Activated T-cell treated with anti-CD3 and anti-CD28 coated beads for 1 hour (primary cell): ENCODE measurements at places on chromosomes 2 and 18.

GRCh38 chr2:219010162-219010756, 17.0 kb upstream of the CRYBA2 start:
- no peak for DNase-seq

GRCh38 chr2:232085826-232086425, 124.4 kb downstream of the DIS3L2 start:
- no peak for DNase-seq

DNA sequence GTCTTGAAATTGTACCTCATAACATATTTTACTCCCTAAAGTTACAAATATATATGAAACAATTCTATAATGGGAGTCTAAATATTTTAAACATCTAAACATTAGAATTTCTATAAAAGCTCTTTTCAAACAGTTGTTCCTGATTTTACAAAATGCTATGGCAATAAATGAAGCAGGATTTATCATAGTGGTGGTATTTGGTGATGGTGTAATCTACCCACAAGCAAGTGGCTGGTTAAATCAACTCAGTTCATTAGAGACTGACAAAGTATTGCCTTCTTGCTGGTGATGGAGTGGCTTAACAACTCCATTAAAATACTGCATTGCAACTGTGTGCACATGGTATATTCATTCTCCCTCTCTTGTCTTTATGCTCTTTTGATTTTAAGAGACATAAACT, 138.9 kb downstream of the PMAIP1 start:
- DNase-seq: no peak

DNA sequence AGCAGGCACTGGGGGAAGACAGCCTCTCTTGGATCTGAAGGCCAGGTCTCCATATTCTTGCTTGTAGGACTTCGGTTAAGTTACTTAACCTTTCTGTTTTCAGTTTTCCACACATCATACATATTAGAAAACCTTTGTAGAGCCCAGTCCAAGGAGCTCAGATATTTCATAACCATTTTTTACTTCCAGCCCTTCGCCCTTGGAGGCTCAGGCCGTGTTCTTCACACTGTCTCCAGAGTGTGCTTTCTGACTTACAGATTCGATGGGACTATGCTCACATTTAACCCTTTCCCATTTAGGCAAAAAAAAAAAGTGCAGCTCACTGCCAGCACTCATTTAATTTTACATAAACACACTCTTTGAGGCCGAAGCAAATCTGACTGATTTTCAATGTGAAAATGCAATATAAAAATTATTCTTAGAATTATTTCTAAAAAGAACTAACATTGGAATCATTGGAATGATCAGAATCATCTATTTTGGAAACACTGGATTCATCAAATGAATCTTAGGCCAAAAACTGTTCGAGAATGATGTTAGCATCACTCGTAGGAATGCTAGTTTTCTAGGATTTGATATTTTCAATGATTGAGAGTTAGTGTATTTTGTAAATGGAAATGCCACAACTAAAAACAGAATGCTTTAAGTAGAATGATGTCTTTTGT, 55.0 kb downstream of the MTHFD2 start:
- no peak for DNase-seq

DNA sequence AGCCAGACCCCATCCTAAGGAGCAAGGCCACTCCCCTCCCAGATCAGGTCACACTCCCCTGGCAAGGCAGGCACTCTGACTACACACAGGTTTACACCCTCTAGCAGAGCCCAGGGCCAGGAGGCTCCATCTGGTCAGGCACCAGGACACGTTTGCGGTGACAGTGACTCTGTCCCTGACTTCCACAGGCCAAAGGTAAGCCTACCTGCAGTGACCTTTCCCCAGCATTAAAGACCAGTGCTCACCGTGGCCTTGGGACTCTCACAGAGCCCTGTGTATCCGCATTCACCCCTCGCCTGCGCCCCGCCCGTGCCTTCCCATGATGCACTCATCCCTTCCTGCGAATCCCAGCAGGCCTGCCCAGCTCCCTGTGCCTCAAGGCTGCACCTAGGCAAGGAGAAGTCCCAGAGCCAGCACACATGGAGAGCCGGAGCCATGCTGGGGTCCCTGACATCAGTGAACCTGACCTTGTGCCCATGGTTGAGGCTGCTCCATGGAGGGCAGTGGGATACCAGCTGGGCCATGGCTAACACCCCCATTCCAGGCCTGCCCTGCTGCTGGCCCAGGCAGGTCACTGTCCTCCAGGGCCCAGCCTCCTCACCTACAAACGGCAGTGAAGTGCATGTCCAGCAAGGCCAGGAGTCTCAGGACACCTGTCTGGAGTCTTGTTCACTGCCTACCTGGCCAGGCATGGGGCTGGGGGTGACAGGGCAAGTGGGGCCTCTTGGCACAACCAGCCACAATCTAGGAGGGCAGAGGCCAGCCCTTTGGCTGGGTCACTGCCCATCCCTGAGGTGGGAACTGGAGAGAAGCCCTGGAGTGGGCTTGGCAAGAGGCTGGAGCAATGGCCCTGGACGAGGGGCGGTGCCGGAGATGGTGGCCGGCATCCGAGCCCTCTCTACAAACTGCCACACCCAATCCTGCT, 3.0 kb downstream of the NEURL3 start:
- DNase-seq: no peak

- DNase-seq: no peak
Measured at GRCh38 chr2:182416191-182416590, 10.6 kb downstream of the PDE1A start.

DNA sequence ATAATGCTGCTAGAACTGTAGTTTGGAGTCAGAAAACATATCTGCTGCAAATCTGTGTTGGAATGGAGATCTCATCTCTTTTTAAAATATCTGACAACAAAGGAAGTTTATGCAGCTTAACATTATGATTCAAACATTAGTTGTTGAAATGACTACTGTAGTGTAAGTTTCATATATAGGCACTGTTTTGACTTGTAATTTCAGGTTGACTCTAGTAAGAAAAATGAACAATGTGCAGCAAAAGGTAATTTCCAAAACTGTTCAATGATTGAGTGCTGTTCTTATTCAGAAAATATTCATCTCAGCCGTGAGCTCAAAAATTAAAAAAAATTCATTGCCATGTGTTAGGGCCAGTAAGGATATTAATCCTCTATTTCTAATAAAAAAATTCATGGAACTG, 48.5 kb downstream of the CCDC138 start:
- no peak for DNase-seq

DNA sequence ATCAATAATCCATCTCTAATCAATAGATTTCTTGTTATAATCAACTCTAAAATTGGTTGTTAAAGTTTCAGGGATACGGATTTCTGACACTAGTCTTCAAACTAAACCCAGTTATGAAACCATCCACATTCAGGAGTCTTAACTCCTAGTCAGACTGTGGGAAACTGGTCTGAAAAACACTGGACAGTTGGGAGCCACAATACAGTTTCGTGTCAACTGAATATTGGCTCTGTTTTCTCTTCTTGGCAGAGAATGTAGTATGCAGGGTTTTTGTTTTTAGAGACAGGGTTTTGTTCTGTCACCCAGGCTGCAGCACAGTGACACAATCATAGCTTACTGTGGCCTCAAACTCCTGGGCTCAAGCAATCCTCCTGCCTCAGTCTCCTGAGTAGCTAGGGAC, 123.1 kb downstream of the RTTN start:
- no peak for DNase-seq

GRCh38 chr2:34552337-34552736, 953.2 kb upstream of the FAM98A start:
- no peak for DNase-seq

DNA sequence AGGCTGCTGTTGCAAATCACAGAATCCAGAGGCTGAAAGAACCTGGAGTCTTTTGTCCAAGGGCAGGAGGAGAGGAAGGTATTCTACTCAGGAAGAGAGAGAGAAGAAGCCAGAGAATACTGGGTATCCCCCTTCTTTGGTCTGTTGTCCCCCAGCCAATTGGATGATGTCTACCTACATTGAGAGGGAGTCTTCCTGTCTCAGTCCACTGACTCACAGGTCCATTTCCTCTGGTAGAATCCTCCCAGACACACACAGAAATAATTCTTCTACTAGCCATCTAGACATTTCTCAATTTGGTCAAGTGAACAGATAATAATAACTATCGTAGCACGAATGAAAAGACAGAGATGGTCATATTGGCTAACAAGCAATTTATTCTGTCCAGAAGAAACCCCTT, 416.4 kb upstream of the UBE2E3 start:
- DNase-seq: no peak

DNA sequence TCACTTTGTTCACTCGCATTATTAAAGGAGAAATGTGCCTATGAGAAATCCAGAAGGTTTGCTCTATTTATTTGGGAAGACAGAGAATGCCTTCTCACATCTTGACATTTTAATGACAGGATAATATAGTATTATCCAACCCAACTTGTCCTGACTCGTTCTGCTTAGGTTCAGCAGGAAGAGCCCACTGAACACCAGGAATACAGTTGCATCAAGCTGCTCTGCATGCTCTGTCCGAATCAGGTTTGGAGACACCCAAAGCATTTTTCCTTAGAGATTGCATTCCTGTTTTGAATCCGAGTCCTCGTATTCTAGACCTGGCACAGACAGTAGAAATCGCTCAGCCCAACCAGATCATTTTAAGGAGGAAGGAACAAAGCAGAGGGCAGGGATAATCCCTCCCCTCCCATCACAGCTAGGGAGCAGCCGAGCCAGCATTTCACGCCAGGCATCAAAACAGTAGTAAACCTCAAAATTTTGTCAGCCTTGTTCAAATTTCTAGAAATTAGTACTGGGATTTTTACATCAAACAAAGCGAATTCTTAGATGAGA, 837.4 kb upstream of the ID2 start:
- no peak for DNase-seq

GRCh38 chr18:59268721-59269562, 4.3 kb downstream of the RAX start:
- DNase-seq: no peak

- DNase-seq: no peak
Measured at GRCh38 chr2:226420646-226421045, 379.0 kb downstream of the IRS1 start.

DNA sequence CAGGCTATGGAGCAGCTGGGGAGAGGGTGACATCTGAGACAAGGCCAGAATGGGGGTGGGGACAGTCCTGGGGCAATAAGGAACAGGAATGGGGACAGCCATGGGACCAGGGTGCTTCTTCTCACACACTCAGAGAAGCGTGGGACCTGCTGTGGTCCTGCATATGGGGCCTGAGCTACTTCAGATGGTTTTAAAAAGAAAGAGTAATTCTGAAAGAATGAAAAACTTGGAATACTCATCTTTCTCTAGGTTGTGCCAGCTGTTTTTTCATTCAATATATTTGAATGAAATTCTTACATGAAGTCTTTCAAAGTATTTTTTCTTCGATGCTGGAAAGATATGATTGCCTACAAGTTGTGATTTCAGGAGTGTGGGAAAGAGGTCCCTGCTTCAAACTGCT, 227.5 kb upstream of the APCDD1 start:
- DNase-seq: no peak

GRCh38 chr18:79399275-79400081, 3.7 kb downstream of the NFATC1 start:
- no peak for DNase-seq

DNA sequence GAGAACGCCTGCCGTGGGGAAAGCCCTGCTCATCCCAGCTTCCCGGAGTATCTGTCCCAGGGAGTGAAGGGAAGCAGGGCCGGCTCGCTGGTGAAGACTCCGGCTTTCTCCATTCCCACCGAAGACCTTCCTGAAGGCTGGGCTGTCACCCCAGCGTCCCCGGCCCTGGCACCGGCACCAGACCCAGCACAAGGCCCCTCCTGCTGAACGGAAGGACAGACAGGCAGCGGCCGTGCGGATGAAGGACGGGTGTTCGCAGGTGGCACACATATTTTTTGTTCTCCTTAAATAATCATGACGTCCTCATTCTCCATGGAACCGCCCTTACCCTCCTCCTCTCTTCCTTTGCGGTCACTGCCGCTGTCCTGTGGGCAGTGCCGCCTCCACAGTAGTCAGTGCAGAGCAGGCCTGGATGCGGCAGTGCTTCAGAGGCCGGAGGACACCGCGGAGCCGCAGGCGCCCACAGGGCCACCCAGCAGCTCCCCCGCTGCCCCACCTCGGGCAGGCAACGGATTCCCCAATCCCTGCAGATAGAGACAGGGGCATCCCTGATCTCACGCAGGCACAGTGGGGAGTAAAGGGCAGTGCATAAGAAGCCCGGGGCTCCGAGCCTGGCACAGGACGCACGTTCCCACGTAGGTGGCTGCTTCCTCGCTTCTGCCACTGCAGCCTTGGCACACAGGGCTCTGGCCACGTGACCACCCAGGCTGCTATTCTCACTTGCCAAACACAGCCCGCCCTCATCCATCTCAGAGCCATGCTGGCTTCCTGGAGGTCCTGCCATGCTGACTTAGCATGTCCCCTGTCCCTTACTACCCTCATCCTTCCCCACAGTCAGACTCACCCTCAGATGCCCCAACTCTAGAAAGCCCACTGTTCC, 229.7 kb downstream of the EIPR1 start:
- DNase-seq: no peak

- DNase-seq: no peak
Measured at GRCh38 chr2:240501531-240501991, 56.2 kb downstream of the ANKMY1 start.
